Fibroblast of lung (primary cell): ENCODE measurements at places on chromosomes 4 and X. TPM values are rescaled to one million over a fixed set of nuclear protein-coding genes. Genes with fewer than 3 reads are reported as not detected.
A peak's percentile ranks its signal among the peaks of the same experiment; 100 is the strongest.

DNA sequence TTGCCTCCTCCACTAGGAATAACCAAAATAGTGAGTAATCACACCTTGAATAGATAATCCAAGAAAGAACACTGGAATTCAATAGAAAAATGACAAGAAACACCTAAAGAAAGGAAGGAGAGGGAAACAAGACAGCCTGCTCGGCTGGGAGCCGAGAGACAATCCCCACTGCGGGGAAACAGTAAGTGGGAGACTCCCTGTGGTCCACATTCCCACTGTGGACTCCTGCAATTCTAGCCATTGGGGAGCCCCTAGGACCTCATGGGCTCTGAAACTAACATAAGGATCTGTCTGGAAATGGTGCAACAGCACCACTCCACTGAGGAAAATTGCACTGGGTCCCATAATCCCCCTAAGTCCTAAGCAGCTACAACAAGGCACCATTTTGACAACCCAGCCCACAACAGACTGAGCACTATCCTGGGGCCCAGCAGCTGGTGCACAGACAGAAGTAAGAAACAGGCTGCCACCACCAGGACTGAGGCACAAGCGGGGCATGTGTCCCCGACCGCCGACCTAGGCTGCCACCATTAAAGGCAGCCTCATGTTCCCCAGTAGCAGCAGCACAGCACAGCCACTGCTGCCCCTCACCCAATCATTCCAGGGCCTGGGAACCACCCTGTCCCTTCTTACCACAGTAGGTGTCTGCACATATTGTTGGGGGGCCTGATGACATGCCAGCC is 14.2 kb downstream of the LRBA start:
- H3K36me3 ChIP-seq, result no peaks in the 10 kb centered on the region
- no peak overlapping the region for H3K4me3 ChIP-seq
- H3K27me3 ChIP-seq, result no peaks in the 10 kb centered on the region
- no peak overlapping the region for H3K27ac ChIP-seq
- no peak for DNase-seq
- no peaks in the 10 kb centered on the region for H3K4me1 ChIP-seq

DNA sequence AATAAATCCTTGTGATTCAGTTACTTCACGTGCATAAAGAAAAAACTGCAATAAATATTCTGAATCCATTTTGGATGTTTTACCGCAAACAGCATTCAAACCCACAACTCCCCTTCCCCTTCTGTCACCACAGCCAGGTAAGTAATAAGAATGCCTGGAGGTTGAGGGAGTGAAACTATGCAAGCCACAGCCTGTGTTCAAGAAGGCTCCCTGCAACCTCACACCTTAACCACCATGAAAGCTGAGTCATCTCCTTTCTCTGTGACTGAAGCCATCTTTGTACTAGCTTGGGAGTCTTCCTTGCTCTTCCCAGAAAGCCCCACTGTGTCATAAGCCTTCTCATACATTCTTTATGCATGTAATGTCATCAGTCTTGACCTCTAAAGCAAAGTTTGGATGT is 297.0 kb upstream of the PUDP start:
- no peaks in the 10 kb centered on the region for H3K4me1 ChIP-seq
- no peak overlapping the region for H3K27ac ChIP-seq

NALF2 gene
- not detected in 2 replicates for total RNA-seq

FDCSP gene
- not detected in 2 replicates for total RNA-seq

DNA sequence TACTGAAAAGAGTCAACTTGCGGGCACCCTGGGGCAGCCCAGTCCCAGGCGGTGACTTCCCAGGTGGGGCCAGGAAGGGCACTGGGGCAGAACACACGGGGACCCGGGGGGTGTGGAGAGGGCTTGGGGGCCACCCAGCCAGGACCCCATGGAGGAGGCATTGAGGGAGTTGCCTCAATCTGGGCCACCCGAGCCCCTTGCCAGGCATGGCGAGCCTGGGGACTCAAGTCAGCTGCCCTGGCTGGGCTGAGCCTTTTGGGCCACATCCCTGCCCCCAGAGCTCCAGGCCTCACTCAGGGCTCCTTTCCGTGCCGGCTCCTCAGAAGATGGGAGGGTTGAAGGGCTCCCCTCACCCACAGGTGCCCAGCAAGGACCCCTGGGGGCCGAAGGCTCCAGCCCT is 6.6 kb upstream of the CPLX1 start:
- H3K4me1 ChIP-seq, result no peaks in the 10 kb centered on the region
- peaks cover 7% of the 10 kb centered on the region for H3K27me3 ChIP-seq
- no peaks in the 10 kb centered on the region for H3K36me3 ChIP-seq
- no peak overlapping the region for H3K27ac ChIP-seq
- DNase-seq, result no peak

STATH gene
- not detected in 2 replicates for total RNA-seq

DNA sequence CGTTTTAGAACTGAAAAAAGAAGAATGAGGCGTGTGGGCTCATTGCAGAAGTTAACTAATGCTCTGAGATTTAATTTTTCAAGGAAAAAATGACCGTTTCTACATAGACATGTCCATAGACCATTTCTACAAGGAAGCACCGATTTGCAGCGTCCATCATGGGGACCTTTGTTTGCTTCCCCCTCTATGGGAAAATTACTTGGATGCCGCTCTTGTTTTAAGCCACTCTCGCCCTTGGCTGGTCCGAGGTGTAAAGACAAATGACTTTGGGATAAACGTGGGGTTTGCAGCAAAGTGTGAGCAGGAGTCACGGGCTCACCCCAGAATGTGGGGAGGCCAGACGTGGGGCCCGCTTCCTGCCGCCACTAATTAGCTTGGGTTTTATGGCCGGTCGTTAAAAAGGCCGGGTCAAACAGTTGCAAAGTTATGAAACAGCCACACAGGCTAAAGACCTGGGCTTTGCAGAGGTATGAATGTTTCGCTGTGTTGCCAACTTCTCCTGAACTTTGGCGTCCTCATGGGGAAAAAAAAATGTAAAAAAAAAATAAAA is 235.9 kb downstream of the SHOX start:
- no peak overlapping the region for H3K4me3 ChIP-seq
- no peaks in the 10 kb centered on the region for H3K4me1 ChIP-seq
- no peak for DNase-seq
- no peaks in the 10 kb centered on the region for H3K27me3 ChIP-seq
- no peaks in the 10 kb centered on the region for H3K36me3 ChIP-seq

- DNase-seq, result no peak
- H3K4me1 ChIP-seq, result no peaks in the 10 kb centered on the region
- no peaks in the 10 kb centered on the region for H3K27me3 ChIP-seq
- H3K27ac ChIP-seq, result no peak overlapping the region
Measured at GRCh38 chr4:46081674-46082073, 42.2 kb downstream of the GABRG1 start.

DNA sequence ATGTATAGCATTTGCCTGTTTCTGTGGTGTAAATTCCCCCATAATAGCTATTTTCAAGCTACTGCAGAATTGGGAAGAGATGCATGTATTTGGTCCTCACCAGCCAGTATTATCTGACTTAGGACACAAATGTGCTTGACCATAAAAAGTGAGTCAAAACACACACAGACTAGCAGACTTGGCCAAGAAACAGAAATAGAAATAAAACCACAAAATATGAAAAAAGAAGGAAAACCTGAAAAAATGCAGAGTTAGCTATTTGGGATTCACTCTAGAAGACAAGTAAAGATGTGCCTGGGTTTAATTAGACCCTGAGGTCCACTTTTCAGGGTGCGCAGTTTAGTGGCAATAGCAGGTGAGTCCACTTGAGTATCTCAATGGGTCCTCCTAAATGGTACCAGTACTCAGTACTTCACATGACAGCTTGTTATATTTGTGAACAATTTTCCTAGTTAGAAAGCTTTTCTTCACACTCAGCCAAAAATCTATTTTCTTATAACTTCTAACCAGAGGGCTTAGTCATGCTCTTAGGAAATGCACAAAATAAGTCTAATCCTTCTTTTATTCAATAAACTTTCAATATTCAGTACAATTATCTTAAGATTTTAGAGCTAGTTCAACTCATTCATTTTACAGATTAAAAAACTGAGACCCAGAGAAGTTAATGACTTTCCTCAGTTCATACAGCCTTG is 108.7 kb upstream of the JADE1 start:
- no peaks in the 10 kb centered on the region for H3K4me1 ChIP-seq
- H3K27ac ChIP-seq, result no peak overlapping the region
- DNase-seq, result peak; percentile 23
- no peaks in the 10 kb centered on the region for H3K36me3 ChIP-seq

DNA sequence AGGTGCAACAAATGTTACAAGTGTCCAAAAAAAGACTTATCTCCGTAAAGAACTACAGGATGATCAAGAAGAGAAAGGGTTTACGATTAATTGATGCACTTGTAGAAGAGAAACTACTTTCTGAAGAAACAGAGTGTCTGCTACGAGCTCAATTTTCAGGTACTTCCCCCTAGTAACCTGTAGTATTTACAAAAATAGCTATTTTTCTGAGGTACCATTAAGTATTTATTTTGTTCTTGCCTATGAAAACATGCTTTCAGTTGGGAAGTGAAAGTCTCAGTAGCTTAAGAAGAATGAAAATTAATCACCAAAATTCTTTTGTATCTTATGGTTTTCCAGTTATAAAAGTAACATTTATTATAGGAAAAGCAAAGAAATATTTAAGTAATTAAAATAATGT is 5.9 kb downstream of the THAP9 start:
- no peak overlapping the region for H3K27ac ChIP-seq
- no peaks in the 10 kb centered on the region for H3K27me3 ChIP-seq
- no peak overlapping the region for H3K4me3 ChIP-seq

POU3F4 gene
- under 0.01 TPM in 1 of 2 replicates, not detected in the other for total RNA-seq

GRCh38 chr4:88705805-88706492 is 8.3 kb upstream of the NAP1L5 start:
- DNase-seq, result peak; percentile 69
- H3K36me3 ChIP-seq, result no peaks in the 10 kb centered on the region
- no peak overlapping the region for H3K4me3 ChIP-seq
- H3K27ac ChIP-seq, result peak overlapping the region; percentile 54
- peaks cover 10% of the 10 kb centered on the region for H3K4me1 ChIP-seq

- H3K4me3 ChIP-seq, result no peak overlapping the region
- H3K27ac ChIP-seq, result no peak overlapping the region
- no peak for DNase-seq
- no peaks in the 10 kb centered on the region for H3K4me1 ChIP-seq
Measured at GRCh38 chr4:148145475-148145874, 296.7 kb downstream of the NR3C2 start.

CBR4 gene
- 14.4 and 19.0 TPM in 2 replicates for total RNA-seq

DNA sequence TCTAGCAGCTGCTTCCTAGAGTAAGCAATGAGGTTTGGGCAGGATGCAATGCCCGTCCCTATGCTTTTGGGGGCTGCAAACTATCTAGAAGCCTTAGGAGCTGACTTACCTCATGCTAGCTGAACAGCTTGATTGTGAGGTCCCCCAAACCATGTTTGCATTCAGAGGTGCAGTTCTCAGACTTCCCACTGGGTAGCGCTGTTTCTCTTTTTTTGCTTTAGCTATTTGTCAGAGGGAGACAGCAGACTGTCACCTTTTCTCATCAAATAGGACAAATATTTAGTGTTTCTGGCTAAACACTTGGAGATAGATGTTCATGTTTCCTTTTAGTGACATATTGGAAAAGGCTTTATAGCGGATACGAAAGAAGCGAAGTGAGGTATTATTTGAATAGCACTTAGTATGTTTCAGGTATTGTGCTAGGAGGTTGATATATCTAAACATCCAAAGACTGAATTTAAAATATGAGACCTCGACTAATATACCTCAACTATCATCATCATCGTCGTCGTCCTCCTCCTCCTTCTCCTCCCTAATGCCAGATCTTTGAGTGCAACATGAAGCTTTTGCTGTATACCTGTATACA is 18.7 kb upstream of the TMEM192 start:
- H3K4me3 ChIP-seq, result no peak overlapping the region
- no peak overlapping the region for H3K27ac ChIP-seq
- peak; percentile 66 for DNase-seq
- H3K27me3 ChIP-seq, result peaks cover 6% of the 10 kb centered on the region

GRCh38 chr4:17480210-17480927 is 31.5 kb downstream of the QDPR start:
- H3K27me3 ChIP-seq, result no peaks in the 10 kb centered on the region
- no peak overlapping the region for H3K27ac ChIP-seq
- no peak overlapping the region for H3K4me3 ChIP-seq
- no peaks in the 10 kb centered on the region for H3K4me1 ChIP-seq

RAB39B gene
- 1.3 and 3.0 TPM in 2 replicates for total RNA-seq

KCND1 gene
- total RNA-seq, result 0.77 and 1.3 TPM in 2 replicates

DNA sequence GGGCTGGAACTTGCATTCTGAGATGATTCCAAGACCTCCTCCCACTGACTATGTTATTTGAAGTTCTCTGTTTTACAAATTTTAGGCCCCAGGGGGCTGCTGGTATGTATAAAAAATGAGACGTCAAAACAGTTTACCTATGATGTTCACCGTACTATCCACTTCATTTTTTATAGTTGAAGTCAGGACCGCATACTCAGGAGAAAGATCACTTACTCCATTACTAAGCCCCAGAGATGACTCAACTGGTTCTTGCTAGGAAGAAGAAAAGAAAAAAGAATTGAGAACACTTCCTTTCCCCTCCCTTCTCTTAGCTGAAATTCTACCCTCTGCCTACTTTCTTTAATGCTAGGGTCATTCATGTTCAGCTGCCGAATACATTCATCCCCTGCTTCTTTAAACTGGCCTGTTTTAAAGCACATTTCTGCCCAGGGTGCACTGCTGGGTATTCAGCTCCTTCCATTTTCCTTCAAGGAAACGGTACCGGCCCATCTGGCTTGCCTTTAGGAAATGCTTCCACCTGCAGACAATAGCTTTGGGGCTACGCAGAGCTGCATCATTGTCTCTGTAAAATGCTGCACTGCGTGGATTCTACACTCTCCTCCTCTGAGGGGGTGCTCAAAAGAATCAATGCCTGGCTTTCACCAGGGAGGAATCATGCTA is 66.2 kb downstream of the IRF2 start:
- H3K27ac ChIP-seq, result no peak overlapping the region
- H3K4me1 ChIP-seq, result peaks cover 6% of the 10 kb centered on the region
- H3K4me3 ChIP-seq, result no peak overlapping the region
- peaks cover 15% of the 10 kb centered on the region for H3K36me3 ChIP-seq
- H3K27me3 ChIP-seq, result no peaks in the 10 kb centered on the region

DNA sequence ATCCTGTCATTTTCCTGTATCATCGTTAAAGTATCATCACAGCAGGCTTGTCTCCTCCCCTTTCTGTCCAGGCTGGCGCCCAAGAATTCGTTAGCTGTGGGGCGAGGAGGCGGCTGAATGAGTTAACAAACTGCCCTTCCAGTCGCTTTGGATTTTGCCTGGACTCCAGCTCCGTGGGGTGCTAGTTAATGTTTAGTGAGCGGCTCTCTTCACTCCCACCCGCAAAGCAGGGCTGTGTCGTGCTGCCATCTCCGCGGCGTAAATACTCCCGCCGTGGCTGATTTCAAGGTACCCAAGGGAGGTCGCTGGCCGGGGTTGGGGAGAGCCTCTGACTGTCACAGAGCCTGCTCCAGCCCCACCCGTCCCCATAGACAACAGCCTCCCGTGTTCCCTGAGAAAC is 44.9 kb upstream of the SPRY1 start:
- no peak overlapping the region for H3K27ac ChIP-seq
- no peaks in the 10 kb centered on the region for H3K36me3 ChIP-seq
- no peak overlapping the region for H3K4me3 ChIP-seq
- H3K27me3 ChIP-seq, result no peaks in the 10 kb centered on the region

HSPA4L gene
- 8.5 and 10.1 TPM in 2 replicates for total RNA-seq

PLXNA3 gene
- 11.6 and 17.8 TPM in 2 replicates for total RNA-seq
